ENCODE measurements at places on chromosomes 11 and 22. TPM values are rescaled to one million over a fixed set of nuclear protein-coding genes. Genes with fewer than 3 reads are reported as not detected.
A peak's percentile ranks its signal among the peaks of the same experiment; 100 is the strongest.

Gene C1QTNF5
- 0.77 TPM for total RNA-seq

Gene C22orf31
- total RNA-seq: not detected

Gene APOA4
- total RNA-seq: 1.8 TPM

- H3K27me3 ChIP-seq: no peaks in the 10 kb centered on the region
- DNase-seq: no peak
- peaks cover 41% of the 10 kb centered on the region for H3K36me3 ChIP-seq
- H3K4me3 ChIP-seq: peak overlapping the region; percentile 76
- H3K27ac ChIP-seq: peak overlapping the region; percentile 47
Observed at GRCh38 chr11:65719871-65720210, 757 bp downstream of the RNASEH2C start.

GRCh38 chr11:117877120-117877784 is 794 bp upstream of the FXYD6 start:
- H3K4me3 ChIP-seq: no peak overlapping the region
- H3K36me3 ChIP-seq: no peaks in the 10 kb centered on the region
- DNase-seq: no peak
- no peaks in the 10 kb centered on the region for H3K4me1 ChIP-seq

Measured in HepG2 (cell line).